ENCODE measurements at places on chromosomes 12 and 14.

DNA sequence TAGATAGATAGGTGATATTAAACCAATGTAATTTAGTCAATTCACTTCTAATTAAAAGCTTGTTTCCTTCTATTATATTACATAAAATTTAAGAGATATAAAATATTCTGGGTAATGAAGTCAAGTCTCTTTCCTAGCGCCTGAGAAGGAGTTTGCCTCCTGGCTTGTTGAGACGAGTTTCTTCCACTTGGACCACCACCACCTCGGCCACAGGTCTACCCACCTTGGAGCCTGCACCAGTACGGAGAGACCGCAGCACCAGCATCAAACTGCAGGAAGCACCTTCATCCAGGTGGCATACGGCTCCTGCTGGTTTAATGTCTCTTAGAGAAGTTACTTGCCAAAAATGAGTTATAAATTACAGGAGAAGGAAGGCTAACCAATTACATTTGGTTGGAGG, 79.0 kb upstream of the SLCO1C1 start:
- DNase-seq = no peak

- no peak for DNase-seq
These were observed 58.0 kb upstream of the ELK3 start for GRCh38 chr12:96136161-96136560.

- DNase-seq = no peak
These were observed 3.9 kb upstream of the TMEM63C start for GRCh38 chr14:77177702-77178101.

DNA sequence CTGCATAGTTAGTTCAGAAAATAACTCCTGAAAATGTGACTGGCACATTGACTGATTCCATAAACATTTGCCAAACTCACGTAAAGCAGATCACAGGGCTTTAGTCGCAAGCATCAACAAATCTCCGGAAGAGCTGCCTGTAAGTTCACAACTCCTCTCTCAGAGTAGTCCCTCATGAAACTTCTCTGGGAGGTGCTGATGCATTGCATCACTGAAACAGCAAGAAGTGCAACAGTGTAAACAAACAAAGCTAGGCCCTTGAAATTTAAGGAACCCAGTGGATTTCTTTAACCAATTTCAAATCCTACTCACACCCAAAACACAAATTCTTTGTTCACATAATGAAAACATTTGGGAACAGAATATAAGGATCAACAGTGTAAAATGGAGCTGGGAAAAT, 1691.7 kb upstream of the FLRT2 start:
- no peak for DNase-seq

DNA sequence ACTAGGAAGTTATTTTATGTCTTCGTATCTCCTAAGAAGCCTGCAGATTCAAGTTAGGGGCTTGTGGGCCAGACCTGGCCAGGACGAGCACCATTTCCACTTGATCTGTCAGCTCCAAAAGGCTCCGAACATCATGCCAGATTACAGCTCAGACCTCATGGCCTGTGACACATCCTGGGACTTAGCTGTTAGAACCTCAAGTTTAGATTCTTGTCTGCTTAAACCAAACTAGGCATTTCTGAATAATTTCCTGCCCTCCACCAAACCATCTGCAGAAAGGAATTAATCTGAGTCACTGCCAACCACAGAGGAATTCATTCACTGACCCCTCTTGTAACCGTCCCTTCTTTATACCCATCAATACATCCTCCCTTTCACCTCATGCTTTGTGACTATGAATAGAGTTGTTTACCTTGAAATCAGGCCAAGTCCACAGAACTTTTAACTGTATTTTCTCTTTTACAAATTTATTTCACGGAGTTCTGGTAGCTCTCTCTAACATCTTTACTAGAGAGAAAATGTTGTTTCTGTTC, 120.3 kb downstream of the FBXL14 start:
- no peak for DNase-seq

DNA sequence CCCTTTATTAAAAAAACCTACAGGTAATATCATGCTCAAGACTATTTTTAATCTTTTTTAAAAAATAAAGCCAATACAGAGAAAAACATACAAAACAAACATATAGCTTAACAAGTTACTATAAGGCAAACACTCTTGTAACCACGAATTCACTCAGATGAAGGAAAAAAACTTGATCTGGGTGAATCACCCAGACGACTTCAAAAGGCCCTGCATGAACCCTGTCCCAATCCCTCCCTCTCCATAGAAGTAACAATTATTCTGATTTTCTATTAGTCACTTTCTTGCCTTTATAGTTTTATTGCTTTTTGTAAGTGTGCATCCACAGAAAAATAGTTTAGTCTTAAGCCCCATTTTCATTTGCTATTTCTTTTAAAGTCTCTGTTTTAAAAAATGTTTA, 72.6 kb downstream of the LRP6 start:
- DNase-seq = no peak

GRCh38 chr12:84502180-84502860, 410.3 kb downstream of the SLC6A15 start:
- DNase-seq = no peak
